Cerebellar nuclear complex (tissue), 1 donor: ENCODE measurements at places on chromosomes 2 and 18.

GRCh38 chr2:131040661-131041401, 52.4 kb downstream of the FAM168B start:
- no peak for DNase-seq

- DNase-seq = no peak
Measured at GRCh38 chr2:236287656-236288055, 23.4 kb upstream of the ASB18 start.

DNA sequence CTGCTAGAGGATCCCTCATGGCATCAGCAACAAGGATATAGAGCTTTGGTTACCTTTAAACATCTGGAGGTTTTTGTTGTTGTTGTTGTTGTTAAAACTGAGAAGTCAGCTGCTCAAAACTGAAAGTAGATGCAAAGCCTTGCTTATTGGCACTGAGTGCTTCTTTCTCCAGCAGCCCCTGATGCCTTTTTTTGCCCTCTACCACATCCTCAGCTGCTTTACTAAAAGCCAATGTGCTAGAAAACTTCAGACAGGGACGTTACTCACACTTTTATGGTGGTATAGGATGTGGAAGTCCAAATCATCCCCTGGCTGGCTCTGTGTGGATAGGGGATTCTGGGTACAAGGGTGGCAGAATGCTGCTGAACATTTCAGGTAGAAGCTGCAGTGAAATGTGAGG, 78.3 kb upstream of the CHST9 start:
- no peak for DNase-seq

- DNase-seq = no peak
Measured at GRCh38 chr2:27804146-27804545, 32.6 kb downstream of the MRPL33 start.

DNA sequence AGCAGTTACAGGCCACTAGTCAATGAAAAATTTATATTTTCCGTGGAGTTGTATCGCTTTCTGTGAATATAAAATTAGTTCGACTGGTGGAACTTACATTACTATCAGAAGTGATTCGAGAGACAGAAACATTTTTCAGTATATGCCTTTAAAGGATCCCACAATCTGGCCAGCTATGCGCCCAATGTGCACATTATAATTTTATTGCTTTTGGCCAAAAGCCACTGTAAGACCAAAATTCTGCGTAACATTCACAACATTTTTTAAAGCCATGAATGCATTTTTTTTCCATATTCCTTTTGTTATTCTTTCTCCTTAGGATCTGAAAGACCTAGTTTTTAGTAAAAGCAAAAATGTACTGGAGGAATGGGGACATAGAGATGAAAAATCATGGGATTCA, 131.0 kb upstream of the CHAC2 start:
- no peak for DNase-seq

- no peak for DNase-seq
Measured at GRCh38 chr2:221674446-221674845, 102.3 kb upstream of the EPHA4 start.
